ENCODE measurements at places on chromosomes 5 and 9.

DNA sequence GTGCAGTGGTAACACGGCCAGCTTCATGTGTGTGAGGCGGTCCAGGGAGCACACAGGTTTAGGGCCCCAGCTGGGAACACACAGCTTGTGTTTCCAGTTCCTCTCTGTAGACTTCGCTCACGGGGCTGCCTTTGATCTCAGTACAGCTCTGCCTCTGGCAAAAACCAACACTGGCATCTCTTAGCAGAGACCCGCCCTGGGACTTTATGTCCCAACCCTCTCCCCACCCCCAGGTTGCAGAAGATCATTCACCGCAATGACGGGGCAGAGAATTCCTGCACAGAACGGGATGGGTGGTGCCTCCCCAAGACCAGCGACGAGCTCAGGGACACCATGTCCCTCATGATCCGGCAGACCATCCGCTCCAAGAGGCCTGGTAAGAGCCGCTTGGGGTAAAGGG, 5.2 kb upstream of the CEL start:
- DNase-seq, result no peak

GRCh38 chr9:131641618-131642495, 96.5 kb downstream of the PRRT1B start:
- DNase-seq, result no peak

GRCh38 chr9:137281345-137282116, 4.0 kb downstream of the TOR4A start:
- DNase-seq, result no peak

DNA sequence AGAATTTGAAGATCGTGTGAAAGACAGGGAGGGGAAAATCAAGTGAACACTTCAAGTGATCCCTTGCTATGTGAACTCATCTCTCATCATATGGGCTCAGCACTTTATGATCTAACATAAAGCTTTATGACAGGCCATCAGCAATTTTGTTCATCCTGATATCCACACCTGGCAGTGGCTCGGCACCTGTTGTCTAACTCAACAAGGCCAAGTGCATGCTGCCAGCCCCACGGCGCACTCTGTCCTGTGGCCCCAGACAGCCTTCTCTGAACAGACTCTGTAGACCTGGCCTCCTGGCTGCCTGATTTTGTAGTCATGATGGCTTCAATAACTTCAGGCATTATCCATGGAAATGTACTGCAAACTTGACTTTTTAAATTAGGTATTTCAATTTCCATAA, 106.3 kb downstream of the MEF2C start:
- no peak for DNase-seq

DNA sequence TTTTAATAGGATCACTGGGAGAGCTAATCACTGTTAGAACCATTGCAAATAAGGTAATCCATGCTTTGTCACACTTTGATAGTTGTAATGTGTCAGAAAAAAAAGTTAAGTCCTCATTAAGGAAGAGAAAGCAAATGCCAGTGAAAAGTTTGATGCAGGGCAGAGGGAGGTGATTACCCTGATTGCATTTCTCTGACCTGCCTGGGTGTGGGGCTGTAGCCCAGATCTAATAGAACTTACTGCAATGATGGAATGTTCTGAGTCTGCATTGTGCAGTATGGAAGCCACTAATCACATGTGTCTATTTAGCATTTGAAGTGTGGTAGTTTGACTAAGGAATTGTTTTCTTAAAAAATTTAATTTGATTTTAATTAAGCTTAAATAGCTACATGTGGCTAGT, 202.7 kb downstream of the ATP10B start:
- no peak for DNase-seq

DNA sequence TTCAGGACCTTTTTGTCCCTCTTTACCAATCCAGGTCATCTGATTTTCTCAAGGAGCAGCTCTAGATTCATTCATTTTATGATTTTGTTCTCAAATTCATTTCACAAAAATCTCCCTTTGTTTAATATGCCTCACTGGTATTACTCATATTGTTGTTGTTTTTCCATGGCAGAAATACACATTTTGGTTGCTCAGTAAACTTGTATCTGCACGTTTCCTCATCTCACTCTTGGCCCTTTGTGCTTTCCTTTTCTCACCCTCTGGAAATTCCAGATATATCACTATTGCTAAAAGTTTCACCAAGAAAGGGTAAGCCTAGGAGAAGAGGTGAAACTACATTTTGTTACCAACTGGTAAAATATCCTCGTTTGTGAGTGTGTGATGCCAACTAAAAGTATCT, 14.8 kb downstream of the ASPN start:
- DNase-seq, result no peak

GRCh38 chr9:136314944-136315343, 11.1 kb upstream of the CCDC187 start:
- DNase-seq, result no peak

- DNase-seq, result no peak
Observed at GRCh38 chr9:18296702-18297055, 177.3 kb upstream of the ADAMTSL1 start.

- no peak for DNase-seq
Observed at GRCh38 chr9:98375138-98375726, 119.8 kb upstream of the TBC1D2 start.

DNA sequence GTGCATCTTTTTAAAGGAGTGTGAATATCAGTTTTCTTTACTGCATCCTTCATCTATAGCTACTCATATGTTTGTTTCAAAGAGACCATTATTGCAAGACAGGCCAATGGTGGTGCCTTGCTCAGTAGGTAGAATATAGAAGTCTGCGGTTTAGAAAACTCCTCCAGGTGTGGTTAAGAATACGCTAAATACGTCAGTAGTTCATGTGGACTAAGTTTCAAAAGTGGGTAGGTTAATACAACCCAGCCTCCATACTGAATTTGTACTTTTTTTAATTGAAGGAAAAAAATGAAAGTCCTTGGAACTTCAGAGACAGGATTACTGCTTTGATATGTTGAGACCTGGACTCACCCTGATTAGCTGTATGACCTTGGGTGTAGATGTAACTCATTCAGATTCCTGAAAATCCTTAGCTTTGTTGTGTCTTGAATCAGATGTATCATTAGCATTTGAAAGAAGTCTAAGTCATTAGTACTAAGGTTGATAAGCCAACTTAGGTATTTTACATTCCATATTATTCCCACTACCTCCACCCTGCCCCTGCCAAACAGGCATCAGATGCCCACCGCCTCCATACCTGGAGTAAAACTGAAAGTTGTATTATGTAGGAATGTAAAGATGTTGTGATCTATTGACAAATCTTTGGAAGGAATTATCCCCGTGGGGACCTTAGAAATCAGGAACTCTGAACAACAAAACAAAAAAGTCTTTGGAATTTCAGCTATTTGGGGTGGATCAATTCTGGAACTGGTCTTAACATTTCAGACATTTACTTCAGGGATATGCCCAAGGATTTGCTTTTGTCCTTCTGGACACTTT, 6.1 kb downstream of the BASP1 start:
- DNase-seq, result no peak

DNA sequence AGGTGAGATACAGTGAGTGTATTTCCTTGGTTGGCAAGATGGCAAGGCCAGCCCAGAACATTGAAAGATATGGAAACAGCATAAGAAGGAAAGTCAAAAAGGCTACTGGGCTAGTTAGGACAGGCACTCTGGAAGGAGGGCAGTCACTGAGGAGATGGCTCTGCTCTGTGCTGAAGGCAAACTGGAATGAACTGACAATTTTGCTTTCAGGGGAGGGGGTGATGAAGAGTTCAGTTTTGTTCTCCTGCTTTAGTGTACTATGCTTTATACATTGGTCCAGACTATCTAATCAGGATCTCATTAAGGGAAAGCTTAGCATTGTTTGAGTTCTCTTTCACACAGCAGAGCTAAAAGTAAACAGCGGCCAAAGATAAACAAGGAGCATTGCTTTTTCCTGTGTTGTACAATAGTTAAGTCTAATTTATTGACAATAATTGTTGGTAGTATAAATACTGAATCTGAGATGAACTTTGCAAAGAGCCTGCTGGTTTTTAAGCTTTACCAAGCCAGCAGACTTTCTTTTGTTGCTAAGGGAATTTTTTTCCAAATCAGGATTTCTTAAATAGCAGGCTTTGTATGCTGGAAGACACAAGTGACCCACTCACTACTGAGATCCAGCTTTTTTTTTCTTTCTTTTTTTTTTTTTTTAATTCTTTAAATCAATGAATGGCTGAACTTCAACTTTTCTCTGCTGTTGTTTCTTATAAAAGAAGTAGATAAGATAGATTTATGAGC, 355.5 kb downstream of the ARRDC3 start:
- DNase-seq, result peak; percentile 80

GRCh38 chr5:139664086-139664693, 16.0 kb downstream of the CXXC5 start:
- DNase-seq, result no peak

- DNase-seq, result no peak
Observed at GRCh38 chr5:96893342-96893741, 17.0 kb downstream of the ERAP2 start.
